ENCODE measurements at places on chromosomes 2 and 18.

- no peak for DNase-seq
These were observed 205.8 kb downstream of the ANAPC1 start for GRCh38 chr2:111678161-111678560.

GRCh38 chr2:236631281-236631855 is 61.7 kb downstream of the ACKR3 start:
- no peak for DNase-seq

DNA sequence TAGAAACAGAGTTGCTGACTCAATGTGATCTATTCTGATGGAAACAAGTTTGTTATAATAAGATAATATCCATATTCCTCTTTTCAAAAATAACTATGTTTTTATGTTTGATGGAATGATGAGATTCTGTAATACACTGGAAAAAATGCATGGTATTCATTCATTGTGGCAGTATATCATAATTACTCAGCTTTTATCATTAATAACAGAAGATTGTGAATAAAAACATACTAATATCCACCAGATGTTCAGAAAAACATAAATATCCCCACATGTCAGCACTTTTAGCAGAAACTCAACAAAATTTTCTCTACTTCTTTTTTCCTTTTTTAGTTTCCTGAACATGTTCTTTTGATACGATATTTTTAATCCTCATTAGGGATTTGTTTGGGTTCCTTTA is 130.9 kb upstream of the CAVIN2 start:
- DNase-seq = no peak

DNA sequence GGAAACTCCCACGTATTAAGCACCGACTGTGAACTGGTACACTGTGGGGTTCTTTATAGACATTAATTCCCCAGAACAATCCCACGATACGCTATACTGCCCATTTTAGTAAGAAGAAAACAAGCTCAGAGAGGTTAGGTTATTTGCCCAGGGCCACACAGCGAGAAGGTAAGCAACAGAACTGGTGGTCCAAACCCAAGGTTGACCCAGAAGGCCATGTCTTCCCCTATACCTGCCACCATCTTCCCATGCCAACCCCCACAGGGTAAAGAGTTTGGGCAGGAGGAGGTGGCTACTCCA is 69.9 kb downstream of the MARCO start:
- no peak for DNase-seq

DNA sequence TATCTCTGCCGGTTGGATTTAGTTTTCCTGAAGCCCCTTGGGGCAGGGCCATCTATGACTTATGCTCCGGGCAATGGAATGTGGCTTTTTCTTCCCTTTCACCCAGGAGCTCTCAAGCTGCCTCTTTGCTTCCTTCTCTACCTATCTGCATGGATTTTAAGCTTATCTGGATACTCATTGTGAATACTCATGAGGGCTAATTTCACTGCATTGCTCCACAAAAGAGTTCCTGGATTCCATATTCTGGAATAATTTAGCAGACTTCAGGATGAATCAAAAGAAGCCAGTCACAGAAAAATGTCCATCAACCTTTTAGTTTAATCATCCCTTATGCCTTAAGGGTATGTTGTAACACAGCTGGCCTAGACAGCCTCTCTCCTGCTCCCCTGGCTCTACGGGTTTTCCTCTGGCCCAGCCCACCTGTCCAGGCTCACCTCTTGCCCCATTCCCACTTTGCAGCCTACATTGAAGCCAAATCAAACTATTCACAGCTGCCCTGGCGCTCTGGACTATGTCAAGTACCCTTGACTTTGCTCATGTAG is 122.8 kb upstream of the RMDN2 start:
- DNase-seq = no peak

- DNase-seq = no peak
These were observed 119.2 kb downstream of the CYP26B1 start for GRCh38 chr2:72028351-72028995.

GRCh38 chr2:45643095-45643494 is 8.4 kb upstream of the PRKCE start:
- DNase-seq = no peak

DNA sequence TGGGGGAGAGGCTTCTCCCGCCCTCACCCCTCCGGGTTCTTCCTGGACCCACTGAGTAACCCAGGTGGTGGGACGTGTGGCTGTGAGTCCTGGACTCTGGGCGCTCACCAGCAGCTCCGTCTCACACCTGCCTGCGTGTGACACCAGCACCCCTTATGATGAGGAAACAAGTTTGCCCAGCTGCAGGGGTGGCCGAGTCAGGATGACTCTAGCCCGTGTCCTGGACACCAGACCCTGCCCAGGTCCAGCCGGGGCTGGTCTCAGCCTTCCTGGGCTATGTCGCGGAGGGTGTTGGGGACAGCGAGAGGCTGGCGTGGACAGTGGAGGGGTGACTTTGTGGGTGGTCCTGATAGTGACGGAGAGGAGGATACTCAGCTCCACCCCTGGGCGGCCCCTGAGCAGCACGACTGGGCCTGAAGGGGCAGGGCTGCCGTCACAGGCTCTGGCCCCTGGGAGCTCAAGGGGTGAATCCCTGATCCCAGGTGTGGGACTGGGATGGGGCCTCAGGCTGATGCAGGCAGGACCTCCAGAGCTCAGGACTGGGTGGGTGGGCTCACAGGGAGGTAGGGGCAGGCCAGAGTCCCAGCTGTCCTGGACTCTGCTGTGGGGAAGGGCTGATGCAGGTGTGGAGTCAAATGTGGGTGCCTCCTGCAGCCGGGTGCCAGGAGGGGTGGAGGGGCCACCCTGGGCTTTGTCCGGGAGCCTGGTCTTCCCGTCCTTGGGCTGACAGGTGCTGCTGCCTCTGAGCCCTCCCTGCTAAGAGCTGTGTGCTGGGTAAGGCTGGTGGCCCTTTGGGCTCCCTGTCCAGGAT is 3.7 kb downstream of the GPR35 start:
- DNase-seq = no peak

DNA sequence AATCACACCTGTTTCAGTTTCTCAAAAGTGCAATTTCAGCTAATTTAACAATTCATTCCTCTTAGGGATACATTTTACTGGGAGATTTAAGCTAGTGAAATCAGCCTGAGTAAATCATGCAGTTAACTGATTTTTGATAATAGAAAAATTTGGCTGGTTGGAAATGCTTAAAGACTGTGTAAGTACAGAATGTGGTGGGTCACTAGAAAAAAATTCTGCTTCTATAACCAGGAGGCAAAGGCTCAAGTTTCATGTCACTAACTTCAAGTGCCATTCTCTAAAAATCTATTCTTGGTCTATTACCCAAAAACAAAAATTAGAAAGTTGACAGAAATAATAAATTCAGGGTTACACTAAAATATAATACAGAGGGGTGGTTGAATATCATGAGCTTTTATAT is 271.3 kb downstream of the CCDC178 start:
- no peak for DNase-seq

Data from NCI-H82 (cell line).